Skeletal muscle tissue (tissue), 5 donors: ENCODE measurements at places on chromosomes 16 and 17. TPM values are rescaled to one million over a fixed set of nuclear protein-coding genes. Genes with fewer than 3 reads are reported as not detected.

The ASGR2 gene
- total RNA-seq, result not detected

The ERN2 gene
- total RNA-seq, result not detected

The TBC1D3E gene
- total RNA-seq, result not detected

The TP53TG3C gene
- total RNA-seq, result not detected

The TEX19 gene
- total RNA-seq, result 0.52 TPM

The AIPL1 gene
- total RNA-seq, result not detected

The TMEM235 gene
- total RNA-seq, result not detected
